T-helper 17 cell (primary cell): ENCODE measurements at places on chromosomes 2 and 18. TPM values are rescaled to one million over a fixed set of nuclear protein-coding genes. Genes with fewer than 3 reads are reported as not detected.

CD8A gene
- not detected for total RNA-seq

TEX44 gene
- total RNA-seq: not detected

SLC4A5 gene
- total RNA-seq: 9.1 TPM

DNA sequence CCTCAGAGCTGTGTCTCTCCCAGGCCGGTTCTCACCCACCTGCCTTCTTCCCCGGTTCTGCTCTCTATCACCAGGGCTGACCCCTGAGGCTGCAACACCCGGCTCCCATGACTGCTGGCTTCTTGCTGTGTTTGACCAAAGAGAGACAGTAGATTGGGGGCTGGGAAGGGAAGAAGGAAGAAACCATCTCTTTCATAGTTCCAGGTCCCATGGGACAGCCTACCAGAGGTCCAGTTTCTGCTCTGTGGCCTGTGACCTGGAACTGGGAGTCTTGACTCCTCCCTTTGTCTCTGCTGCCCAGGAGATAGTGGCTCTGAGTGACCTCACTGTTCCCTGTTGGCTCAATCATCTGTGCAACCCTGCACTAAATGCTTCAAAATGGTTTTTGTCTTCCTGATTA lies 38.1 kb downstream of the ALPK2 start:
- H3K36me3 ChIP-seq: no peaks in the 10 kb centered on the region
- H3K27ac ChIP-seq: no peak overlapping the region
- DNase-seq: no peak
- no peaks in the 10 kb centered on the region for H3K27me3 ChIP-seq

GRCh38 chr2:28904802-28905457 lies 10.5 kb downstream of the WDR43 start:
- no peaks in the 10 kb centered on the region for H3K27me3 ChIP-seq
- H3K36me3 ChIP-seq: peaks cover 17% of the 10 kb centered on the region
- H3K4me1 ChIP-seq: peaks cover 36% of the 10 kb centered on the region
- H3K27ac ChIP-seq: peak overlapping the region; percentile 87

- peaks cover 83% of the 10 kb centered on the region for H3K27me3 ChIP-seq
- no peak for DNase-seq
Measured at GRCh38 chr2:222294996-222295367, 3.8 kb downstream of the PAX3 start.

GRCh38 chr2:153213022-153213421 lies 265.5 kb downstream of the RPRM start:
- DNase-seq: no peak
- no peak overlapping the region for H3K27ac ChIP-seq
- H3K4me3 ChIP-seq: no peak overlapping the region
- H3K36me3 ChIP-seq: peaks cover 2% of the 10 kb centered on the region
- no peaks in the 10 kb centered on the region for H3K27me3 ChIP-seq

DNA sequence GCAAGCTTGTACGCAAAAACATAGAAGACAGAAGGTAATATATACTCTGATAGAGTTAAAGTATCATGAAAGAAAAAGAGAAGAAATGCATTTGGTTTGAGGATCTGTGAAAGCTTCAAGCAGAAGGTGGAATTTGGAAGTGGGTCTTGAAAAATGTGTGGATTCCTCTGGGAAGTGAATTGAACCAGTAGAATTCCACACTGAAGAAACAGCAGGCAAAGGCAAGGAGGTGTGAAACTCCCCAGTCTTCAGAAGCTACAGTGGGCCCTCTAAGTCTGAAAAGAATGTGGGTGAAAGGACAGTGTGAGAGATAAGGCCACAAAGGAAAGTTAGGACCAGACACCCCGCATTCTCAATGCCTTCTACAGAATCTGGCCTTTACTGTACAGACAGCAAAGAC lies 25.6 kb downstream of the COBLL1 start:
- H3K27ac ChIP-seq: no peak overlapping the region
- H3K36me3 ChIP-seq: no peaks in the 10 kb centered on the region
- no peak for DNase-seq
- no peaks in the 10 kb centered on the region for H3K4me1 ChIP-seq
- no peaks in the 10 kb centered on the region for H3K27me3 ChIP-seq
- no peak overlapping the region for H3K4me3 ChIP-seq

DNA sequence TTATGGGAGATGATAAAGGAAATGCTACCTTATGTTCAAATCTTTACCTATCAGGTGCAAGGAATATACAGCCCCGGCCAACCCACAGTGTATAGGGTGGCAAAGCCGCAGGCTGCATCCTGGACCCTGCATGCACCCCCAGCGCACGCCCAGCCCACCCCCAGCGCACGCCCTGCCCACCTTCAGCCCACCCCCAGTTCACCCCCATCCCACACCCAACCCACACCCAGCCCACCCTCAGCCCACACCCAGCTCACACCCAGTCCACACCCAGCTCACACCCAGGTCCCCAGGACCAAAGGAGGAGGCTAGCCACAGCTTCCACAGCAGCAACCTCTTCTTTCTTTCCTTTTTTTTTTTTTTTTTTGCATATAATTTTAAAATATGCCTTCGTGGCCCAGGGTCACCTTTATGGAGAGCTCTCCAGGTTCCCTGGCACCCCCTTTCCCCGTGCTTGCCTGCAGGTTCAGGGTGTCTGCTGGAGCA lies 120.9 kb downstream of the PTGR3 start:
- no peak overlapping the region for H3K4me3 ChIP-seq
- DNase-seq: no peak
- no peaks in the 10 kb centered on the region for H3K4me1 ChIP-seq
- H3K27me3 ChIP-seq: no peaks in the 10 kb centered on the region
- no peaks in the 10 kb centered on the region for H3K36me3 ChIP-seq

DNA sequence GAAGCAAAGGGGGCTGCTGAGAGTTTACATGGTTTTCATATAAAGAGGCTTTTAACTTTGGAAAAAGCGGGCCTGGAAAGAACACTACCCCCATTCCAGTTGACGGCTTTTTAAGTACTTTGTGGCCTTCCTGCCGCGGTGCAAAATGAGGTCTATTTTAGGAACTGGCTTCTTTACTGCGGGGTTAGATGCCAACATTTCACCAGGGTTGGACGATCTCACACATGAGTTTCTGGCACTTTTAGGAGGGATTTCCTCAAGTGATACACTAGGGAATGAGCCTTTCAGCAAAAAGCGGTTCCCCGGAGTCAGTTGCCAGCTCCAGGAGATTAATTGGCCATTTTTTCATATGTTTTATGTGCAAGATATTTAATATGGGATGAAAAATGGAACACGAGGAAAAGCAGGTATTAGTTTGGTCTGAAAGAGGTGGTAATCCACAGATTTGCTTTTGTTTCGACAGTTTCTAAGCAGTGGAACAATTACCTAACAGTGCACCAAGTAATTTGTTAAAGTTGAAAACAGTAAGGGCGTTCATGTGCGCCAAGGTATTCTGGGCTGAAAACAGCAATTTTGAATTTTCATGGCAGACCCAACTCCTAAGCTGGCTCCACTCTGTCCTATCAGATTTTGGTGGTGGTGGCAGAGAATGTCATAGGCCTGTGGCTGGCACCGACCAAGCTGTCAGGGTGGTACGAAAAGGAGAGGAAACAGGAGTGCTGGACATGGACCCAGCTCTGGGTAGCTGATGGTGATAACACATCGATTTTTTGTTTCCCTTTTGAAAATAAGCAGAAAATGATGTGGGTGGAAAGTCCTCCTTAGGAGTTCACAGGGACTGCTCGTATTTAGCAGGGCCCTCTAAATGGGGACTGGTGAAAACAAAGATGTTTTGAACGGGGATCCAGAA lies 55.6 kb upstream of the FZD5 start:
- H3K27ac ChIP-seq: no peak overlapping the region
- H3K36me3 ChIP-seq: peaks cover 11% of the 10 kb centered on the region
- H3K27me3 ChIP-seq: no peaks in the 10 kb centered on the region
- DNase-seq: no peak
- H3K4me3 ChIP-seq: no peak overlapping the region

DNA sequence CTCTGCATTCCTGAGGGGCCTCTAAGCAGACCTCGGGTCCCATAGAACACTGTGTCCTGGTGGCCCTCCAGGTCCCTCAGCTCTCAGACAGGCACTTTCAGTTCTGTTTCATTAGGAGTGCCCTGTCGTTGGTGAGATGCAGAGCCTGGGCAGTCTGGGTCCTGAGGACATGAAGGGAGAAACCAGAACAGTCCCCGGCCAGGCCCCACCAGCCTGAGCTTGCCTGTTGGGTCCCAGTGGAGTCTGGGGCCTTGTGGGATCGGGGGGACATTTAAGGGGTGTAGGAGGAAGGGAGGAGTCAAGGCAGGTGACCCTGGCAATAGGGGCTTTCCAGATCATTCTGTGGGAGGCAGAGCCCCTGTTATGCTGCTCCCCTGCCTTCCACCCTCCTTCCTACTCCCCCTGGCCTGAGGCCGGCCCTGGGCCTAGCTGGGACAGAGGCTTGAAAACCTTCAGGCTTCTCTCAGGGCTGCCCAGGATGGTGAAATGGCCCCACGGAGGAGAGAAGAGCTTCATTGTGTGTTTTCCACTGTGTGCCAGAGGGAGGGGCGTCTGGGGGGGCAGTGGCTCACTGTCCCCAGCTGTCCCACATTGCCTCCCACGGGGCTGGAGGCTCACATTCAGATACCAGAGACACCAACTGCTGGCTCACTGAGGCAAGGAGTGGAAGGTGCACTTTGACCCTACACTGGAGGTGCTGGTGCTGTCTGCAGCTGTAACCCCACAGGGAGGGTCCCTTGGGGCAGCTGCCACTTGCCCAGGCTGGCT lies 26.6 kb upstream of the CATIP start:
- no peaks in the 10 kb centered on the region for H3K27me3 ChIP-seq
- H3K36me3 ChIP-seq: no peaks in the 10 kb centered on the region
- no peak for DNase-seq
- peaks cover 15% of the 10 kb centered on the region for H3K4me1 ChIP-seq

- peaks cover 6% of the 10 kb centered on the region for H3K36me3 ChIP-seq
- H3K27ac ChIP-seq: no peak overlapping the region
Measured at GRCh38 chr2:217954051-217954450, 48.7 kb downstream of the TNS1 start.

DNA sequence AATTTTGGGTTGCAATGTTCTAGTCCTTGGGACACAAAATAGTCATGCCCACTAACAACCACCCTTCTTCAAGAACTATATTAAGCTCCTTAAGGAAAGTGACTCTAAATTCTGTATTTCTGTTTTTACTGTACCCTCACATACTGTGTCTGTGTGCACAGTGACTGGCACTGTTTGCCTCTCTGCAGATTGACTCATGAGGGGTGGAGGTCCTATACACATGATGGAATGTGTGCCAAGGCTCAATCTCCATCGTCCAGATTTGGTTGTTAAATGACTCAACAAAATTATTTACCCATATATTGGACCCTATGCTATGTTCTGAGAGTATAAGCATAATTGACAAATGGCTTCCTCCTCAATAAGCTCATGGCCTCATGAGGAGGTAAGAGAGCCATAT lies 126.6 kb upstream of the CWC22 start:
- no peak overlapping the region for H3K27ac ChIP-seq
- peaks cover 19% of the 10 kb centered on the region for H3K27me3 ChIP-seq

DNA sequence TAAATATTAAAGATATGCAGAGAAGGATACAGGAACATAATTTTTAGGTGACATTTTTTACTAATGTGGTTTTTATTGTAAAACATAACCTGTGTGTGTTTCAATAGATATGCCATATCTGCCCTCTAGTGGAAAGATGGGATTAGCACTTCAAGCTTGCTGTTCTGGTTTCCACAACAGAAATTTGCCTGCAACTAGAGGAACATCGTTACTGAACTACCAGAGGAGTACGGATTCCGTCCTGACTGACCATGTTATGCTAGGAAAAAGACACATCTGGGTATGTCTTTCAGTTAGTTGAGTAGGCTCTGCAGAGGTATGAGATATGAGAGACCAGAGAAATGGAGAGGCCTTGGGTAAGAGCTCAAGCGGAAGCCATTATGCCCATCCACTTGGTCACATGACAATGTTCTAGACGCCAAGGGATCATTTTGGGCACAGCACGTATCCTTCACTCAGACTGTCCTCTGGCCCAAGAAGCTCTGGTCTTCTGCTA lies 104.9 kb downstream of the MBD2 start:
- peaks cover 3% of the 10 kb centered on the region for H3K4me1 ChIP-seq
- peaks cover 11% of the 10 kb centered on the region for H3K27me3 ChIP-seq
- peak overlapping the region; percentile 55 for H3K4me3 ChIP-seq
- no peak overlapping the region for H3K27ac ChIP-seq
- DNase-seq: no peak
